Astrocyte of the cerebellum (primary cell): ENCODE measurements at places on chromosomes 16 and 17.

GRCh38 chr17:5283571-5284315 is 1.7 kb downstream of the RABEP1 start:
- DNase-seq, result no peak

- no peak for DNase-seq
Measured at GRCh38 chr17:58691701-58692238, at the start of gene TEX14. Gene TEX14, minus strand, starts transcription at chr17:58692045. Its CDS starts 40,044 bp downstream, at chr17:58652001.

DNA sequence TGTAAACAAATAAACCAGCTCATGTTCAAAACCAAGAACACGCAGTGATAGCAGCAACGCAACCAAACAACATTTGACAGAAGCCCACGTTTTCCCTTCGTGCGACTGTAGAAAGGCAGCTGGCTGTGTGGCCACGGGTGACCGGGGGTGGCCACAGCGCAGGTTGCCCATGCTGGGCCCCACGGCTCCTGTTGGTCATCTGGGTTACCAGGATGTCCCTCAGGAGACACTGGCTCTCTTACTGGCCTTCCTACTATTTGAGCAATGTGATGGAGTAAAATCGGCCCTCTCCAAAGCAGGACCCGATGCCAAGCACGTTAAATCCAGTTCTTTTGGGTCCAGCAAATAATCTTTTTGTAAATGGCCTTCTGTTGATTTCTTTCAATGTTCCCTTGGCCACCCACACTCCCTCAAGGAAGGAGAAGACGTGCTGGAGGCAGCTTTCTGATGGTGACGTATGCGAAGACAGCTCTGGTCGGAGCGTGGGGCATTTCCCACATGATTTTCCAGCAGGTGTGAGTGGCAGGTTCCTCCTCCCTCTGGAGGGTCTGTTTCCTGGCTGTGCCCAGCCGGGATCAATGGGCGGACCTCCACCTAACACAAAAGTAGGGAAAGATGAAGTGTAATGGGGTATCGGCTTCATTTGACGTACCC is 143.1 kb upstream of the CHMP6 start:
- no peak for DNase-seq

- no peak for DNase-seq
Measured at GRCh38 chr16:15510992-15511391, 76.6 kb downstream of the BMERB1 start.

DNA sequence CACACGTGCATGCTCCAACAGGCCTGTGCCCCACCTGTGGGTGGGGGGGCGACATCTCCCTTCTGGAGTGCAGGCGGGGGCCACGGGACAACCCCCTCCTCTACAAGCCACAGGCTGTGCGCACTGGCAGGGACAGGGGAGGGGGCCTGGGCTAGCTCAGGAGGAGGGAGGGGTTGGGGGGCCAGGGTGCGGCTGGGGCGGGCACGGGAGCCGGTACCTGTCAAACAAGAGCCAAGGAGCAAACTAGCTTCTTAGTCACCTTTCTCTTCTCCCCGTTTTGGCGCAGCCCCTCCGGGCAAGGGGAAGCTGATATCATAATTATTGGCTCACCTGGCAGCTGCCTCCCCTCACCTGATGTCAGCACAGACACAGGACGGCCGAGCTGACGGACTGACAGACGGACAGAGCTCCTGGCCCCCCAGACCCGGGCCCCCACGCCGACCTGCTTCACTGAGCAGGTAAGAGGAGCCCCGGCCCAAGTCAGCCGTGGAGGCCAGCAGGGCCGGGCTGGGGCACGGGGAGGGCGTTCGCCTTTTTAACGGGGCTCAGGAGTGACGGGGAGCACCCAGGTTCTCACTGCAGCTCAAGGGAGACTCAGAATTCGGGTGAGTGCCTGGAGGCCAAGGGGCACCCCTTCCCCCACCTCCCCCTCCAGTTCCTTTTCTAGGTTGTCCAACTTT is at the start of gene FOXN1:
Gene FOXN1, plus strand, starts transcription at position 363 of the 680 bp plus-strand sequence. CDS start 17,622 bp downstream, outside the sequence.
- no peak for DNase-seq

DNA sequence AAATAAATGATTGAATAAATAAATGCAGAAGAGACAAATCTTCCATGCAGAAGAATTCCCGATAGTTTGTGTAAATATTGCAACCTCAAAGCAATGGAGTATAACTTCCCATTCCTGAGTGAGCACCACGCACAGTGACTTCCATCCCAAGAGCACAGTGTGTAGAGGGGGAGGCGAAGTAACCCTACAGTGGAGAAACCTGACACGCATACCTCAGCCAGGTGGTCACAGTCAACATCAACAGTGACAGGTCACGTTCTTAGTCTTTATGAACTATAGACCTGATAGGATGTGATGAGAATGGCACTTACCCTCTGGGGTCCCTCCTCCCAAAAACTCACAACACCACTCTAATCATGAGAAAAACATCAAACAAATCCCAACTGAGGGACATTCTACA is 111.6 kb downstream of the DYNLRB2 start:
- DNase-seq, result no peak

DNA sequence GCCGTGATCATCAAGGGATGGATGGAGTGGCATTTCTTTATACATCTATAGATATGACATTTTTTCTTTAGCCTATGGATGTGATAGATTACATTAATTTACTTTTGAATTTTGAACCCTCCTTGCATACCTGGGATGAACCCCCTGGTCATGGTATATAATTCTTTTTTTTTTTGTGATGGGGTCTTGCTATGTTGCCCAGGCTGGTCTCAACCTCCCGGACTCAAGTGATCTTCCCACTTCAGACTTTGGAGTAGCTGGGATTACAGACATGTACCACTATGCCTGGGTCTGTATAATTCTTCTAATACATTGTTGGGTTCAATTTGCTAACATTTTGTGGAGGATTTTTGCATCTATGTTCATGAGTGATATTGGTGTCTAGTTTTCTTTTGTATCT is 1.7 kb upstream of the TNS4 start:
- no peak for DNase-seq

DNA sequence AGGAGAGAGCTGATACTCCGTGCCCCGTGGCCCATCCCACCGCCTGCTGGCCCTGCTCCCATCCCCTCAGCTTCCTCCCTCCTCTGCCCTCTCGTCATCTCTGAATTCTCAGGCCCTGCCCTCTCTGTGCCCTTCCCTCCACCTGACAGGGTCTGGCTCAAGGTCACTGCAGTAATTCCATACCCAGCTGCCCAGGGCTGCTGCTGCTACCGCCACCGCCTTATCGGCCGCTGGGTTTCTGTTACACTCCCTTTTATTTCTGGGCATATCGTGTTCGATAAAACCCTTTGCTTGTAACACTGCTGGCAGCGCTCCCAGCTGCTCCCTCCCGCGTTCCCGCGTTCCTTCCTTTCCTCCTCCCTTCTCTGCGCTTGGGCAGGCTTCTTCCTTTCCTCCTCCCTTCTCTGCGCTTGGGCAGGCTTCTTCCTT is 1.2 kb downstream of the EPN3 start:
- no peak for DNase-seq

DNA sequence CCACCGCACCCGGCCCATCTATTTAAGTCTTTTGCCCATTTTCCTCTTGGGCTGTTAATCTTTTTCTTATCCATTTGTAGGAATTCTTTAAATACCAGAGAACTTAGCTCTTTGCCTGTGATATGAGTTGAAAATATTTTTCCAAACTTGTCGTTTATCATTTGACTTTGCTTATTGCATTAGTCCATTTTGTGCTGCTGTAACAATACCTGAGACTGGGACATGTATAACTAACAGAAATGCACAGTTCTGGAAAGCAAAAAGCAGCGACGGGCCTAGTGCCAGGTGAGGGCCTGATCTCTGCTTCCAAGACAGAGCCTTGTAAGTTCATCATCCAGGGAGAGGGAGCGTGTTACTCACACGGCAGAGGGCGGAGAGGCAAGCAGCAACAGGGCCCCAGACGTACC is 25.6 kb upstream of the BHLHA9 start:
- DNase-seq, result no peak

DNA sequence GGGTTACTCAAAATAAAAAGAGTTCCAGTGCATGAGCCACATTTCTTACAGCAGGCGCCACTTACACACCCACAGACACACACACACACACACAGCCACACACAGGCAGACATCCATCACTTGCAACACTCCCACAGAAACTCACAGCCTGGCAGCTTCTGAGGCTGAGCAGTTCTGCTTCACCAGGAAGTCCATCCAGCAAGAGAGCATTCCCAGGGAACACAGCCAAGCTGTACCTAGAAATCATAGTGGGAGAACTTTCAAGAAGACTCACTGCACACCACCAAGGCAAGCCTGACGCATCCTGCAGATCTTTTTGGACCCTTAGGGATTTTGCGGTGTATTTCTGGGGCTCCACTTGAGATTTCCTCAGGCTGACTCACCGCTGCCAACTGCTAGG is 140.9 kb upstream of the WSB1 start:
- no peak for DNase-seq

DNA sequence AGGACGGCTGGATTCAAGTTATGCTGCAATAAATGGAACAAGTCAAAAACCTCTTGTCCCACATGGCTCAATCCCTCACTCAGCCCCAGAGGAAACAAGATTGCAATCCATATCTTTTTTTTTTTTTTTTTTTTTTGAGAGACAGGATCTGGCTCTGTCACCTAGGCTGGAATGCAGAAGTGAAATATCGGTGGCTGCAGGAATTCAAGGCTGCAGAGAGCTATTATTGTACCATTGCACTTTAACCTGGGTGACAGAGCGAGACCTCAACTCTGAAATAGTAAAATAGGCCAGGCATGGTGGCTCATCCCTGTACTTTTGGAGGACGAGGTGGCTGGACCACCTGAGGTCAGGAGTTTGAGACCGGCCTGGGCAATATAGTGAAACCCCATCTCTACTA is 2.7 kb upstream of the PDE6G start:
- no peak for DNase-seq

DNA sequence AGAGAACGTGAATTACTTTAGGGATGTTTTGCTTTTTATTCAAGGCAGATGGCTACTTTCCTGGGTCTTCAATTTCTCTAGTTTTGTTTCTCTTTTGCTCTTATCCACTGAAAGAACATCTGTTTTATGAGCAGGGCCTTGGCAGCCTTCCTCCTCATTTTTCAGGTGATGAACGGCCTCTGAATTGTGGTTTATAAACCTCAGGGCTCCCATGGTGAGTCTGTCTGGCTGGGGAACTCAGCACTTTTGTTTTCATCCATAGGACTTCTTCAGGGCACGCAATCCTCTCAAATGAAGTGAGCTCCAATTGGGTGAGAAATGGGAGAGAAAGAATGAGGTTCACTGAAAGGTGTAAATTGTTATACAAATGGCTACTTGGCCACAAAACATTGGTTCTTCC is 186.4 kb upstream of the ERCC4 start:
- DNase-seq, result peak; percentile 53

GRCh38 chr17:27473748-27474609 is 17.7 kb downstream of the KSR1 start:
- DNase-seq, result no peak

DNA sequence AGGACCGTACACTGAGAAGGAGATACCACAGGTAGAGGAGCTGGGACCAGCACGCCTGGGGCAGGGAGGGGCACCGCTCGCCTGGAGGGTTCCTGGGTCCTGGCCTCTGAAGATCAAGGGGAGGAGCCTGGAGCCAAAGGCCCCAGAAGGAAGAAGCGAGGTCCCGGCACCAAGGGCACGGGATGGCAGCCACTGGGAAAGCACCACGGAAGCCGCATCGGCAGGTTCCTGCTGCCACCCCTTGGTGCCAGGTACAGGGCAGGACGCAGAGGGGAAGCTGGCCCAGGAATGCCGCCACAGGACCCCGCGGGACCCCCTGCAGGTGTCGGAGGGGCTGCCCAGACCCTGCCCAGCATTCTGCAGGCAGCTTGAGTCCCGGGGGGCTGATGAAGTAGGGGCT is 42.5 kb upstream of the CBFA2T3 start:
- DNase-seq, result no peak
